ENCODE measurements at places on chromosomes 6 and 20.

GRCh38 chr6:5997420-5997987 is 9.2 kb downstream of the NRN1 start:
- peak; percentile 69 for DNase-seq

DNA sequence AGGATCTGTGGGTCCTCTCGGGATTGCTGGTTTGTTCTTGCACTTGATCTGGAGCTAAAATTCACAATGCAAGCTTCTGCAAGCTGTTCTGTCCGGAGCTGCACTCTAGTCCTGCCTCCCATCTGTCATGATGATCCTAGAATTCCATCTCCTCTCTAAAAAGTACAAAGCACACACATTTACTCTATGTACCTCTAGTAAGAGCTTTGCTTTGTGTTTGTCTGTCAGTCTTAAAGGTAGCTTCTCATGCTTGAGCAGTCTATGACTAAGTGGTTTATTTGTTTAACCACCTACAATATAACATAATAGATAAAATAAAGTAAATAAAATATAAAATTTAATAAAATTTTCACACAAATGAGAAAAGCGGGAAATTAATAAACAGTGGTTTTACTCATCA is 46.0 kb upstream of the PKIB start:
- DNase-seq = no peak

GRCh38 chr6:7267466-7268091 is 45.4 kb downstream of the SSR1 start:
- DNase-seq = peak; percentile 60

DNA sequence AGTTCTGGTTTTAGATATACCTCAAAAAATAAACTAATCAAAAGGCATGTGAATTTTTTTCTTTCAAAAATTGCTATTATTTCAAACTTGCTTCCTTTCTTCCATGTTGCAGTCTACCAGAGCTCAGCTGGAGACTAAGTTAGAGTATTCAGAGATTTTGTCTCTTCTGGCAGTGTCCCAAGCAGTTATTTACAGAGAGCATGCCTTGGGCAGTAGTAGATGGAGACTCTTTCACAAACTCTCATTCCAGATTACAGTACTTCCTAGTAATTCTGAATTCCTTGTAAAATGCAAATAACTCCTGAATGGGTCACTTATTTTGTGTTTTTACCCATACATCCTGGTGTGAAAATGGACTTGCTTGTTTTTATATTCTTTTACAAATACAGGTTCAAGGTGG is 703.4 kb downstream of the EPHA7 start:
- DNase-seq = no peak

GRCh38 chr6:84575264-84575663 is 189.1 kb downstream of the TBX18 start:
- DNase-seq = no peak

DNA sequence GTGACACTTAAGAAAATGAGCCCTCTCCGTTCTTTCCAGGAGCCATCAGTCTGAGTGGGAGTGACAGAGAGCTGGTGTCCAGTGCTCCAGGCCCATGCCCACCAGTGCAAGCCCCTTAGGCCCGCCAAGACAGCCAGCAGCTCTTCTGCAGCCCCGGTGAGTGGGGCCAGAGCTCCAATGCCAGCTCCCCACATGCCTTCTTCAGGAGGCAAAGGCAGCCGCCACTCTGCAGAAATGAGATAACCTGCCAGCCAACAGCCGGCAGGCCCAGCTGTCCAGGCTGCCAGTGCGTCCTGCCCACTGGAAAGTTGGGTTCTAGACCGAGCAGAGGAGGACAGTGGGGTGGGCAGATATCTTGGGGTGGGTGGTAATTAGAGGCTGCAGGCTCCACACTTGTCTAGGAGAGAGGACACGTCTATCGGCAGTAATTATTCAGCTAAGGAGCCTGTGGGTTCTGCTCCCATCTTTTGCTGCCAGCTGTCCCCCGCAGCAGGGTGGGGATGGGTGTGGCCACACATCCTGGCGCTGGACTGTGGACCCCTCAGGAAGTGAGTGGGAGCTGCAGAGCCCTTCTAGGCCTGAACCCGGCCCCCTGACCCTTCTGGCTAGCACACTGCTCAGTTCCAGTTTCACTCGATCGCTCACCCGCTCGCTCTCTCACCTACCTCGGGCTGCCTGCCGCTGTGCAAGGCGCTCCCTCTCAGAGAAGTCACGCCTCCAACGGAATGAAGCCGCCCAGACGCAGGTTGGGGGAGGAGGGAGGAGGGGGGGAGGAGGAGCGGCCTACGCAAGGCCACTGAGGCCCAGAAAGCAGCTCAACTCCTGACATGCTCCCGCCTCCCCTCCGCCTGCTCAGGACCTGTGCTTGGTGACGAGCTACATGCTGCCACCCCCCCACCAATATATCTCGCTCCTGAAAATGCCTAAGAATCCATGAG is 3.6 kb downstream of the GRM4 start:
- DNase-seq = no peak

DNA sequence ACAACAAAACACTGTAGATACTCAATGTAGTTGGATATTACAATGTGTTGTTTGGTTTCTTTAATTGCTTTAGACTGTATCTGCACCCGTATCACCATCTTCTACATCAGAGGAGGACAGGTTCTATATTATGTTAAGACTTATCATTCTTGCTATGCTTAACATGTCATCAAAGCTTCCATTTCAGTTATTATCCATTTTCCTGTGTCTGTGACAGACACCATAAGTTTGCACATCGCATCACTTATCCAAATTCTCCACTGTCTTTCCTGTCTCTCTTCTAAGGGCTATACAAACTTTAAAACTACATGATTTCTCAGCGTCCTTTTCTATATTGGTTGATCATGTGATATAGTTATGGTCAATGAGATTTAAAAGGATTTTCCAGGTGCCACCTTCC is 719.0 kb downstream of the TBC1D32 start:
- no peak for DNase-seq

- DNase-seq = no peak
Measured at GRCh38 chr6:37566111-37566949, 66.6 kb upstream of the CCDC167 start.

DNA sequence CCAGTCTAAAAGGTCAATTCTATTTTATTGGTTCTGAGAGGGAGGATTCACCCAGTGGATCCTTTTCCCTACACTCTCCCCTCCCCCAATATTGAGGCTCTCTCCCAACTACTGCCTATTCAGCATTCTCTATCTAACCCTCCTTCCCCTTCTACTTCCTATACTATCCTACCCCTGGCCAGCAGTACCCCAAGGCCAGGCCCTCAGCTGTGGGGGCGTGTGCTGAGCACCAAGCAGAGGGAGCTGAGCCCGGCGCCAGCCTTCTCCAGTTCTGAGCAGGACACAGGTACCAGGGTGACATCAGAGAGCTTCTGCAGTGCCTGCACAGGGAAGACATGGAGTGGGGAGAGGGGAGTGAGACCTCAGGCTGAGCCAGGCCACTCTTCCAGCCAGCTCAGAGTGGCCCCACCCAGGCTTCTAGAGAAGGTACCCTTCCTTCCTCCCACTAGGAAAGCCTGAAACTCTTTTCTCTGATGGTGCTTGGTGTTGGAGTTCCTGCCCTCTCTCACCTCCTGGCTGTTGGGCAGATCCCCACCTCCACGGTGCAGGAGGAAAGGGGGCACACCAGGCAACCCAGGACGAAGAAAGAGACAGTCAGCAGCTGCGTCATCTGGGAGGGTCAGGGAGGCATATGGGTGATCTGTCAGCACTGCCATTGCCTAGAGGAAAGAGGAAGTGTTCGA is 1.9 kb downstream of the DDAH2 start:
- DNase-seq = peak; percentile 78

DNA sequence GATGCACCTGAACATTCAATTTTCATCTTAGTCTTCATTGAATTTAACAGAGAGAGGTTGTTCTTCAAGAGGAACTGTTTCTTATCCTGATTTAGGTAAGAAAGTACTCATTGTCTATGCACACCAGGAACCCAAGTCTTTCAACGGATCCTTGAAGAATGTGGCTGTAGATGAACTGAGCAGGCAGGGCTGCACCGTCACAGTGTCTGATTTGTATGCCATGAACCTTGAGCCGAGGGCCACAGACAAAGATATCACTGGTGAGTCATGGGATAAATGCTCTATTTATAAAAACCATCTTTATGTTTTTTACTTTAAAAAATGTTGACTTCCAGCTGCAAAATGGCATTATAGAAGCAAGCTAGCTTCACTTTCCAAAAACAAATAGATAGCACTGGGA is 10.2 kb downstream of the NQO2 start:
- DNase-seq = no peak

DNA sequence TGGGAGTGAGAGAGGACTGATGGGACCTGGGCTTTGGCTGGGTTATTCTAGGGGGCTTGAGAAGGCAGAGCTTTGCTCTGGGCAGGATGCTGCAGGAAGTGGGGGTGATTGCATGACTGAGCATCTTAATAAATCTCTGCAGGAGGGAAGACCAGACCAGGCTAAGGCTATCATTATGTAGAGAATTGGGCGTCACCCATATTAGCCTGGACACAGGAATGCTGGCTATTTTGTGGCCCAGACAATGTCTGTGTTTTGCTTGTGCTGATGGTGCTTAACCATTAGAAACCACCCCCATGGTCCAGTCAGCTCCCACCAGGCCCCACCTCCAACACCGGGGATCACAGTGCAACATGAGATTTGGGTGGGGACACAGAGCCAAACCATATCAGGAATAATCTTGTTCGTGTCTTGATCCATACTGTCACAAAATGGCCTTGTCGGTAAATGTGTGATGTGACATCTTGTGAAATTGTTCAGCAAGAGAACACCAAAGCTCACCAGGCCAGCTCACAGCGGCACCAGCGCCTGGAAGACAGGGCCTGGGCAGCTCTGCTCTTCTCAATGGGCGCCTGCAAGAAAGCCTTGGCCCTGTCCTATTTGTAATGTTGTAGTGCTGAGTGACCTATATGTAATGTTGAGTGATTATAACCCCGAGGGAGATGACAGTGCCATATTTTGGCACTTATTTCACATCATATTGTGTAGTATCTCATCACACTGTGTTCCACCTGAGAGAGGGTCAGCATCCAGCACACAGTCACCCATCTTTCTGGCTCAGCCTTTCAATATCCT is 211.8 kb downstream of the QKI start:
- DNase-seq = no peak

Measured in inflammatory macrophage treated with lipopolysaccharide for 1 hour (primary cell).